ENCODE measurements at places on chromosomes 1 and 21.

GRCh38 chr21:35861661-35862060 is 198.7 kb downstream of the SETD4 start:
- DNase-seq = no peak

DNA sequence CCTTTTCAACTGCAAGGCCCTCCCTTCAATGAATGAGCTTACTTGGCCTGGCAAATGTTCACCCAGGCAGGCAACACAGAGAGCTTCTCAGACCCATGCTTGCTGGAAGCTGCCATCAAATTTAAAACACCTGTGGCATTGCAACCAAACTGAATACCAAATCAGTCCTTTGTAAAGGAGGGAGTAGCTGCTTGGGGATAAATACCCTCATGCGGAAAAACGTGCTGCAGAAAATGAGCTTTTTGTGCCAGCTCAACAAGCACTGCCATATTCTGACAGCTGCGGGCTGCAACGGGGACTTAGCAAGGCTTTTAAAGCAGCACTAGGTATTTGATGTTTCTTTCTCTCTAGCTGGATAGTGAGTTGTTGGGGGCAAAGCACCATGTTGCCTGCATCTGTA is 119.7 kb downstream of the PLPPR4 start:
- no peak for DNase-seq

GRCh38 chr21:36079010-36079649 is 9.3 kb downstream of the CBR1 start:
- peak; percentile 45 for DNase-seq

GRCh38 chr1:206074839-206075238 is 21.9 kb downstream of the RHEX start:
- peak; percentile 93 for DNase-seq

GRCh38 chr1:117591252-117591651 is 14.6 kb upstream of the TENT5C start:
- no peak for DNase-seq

DNA sequence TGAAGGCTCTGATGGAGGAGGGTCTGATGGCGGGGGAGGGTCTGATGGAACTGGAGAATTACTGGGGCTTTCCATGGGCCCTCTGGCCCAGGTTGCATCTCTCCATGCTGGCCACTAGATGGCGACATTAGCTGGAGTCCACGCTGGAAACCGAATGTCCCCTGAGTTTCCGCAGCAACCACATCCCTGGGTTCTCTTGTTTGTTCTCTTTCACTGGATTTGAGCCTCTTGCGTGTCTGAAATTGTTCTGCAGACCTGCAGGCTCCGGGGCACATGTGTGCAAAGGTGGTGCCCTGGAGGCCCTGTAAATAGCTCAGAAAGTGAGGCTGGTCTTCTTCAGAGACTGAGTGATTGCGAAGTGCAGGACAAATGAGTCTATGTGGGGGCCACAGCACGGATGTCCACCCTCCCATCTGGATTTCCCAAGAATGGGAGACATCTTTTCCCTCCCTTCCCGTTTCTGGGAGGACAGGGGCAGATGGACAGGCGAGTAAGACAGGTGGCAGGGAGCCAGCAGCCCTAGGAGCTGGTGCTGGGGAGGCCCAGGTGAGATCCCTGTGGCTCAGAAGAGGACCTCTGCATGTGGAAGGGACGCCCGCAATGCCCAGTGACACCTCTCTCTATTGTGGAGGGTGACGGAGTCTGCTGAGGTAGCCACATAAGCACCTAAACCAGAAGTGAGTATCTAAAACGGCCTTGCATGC is 73.2 kb upstream of the ABCG1 start:
- peak; percentile 73 for DNase-seq

DNA sequence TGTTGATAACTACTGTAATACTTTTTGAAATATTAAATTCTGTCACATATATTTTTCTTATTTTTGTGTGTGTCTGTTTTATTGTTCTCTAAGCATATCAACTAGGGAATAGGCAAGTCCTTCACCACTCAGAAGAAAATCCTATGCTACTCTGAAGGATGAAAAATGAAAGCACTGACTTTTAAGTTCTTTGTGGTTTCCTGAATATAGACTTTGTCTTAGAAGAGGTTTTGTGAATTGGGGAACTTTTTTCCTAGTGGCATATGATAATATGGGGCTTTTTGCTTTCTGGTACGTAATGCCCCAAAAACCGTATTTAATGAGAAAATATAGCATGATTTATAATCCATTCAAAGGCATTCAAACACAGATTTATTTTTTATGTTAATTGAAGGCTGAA is 136.0 kb downstream of the SNX7 start:
- DNase-seq = no peak

DNA sequence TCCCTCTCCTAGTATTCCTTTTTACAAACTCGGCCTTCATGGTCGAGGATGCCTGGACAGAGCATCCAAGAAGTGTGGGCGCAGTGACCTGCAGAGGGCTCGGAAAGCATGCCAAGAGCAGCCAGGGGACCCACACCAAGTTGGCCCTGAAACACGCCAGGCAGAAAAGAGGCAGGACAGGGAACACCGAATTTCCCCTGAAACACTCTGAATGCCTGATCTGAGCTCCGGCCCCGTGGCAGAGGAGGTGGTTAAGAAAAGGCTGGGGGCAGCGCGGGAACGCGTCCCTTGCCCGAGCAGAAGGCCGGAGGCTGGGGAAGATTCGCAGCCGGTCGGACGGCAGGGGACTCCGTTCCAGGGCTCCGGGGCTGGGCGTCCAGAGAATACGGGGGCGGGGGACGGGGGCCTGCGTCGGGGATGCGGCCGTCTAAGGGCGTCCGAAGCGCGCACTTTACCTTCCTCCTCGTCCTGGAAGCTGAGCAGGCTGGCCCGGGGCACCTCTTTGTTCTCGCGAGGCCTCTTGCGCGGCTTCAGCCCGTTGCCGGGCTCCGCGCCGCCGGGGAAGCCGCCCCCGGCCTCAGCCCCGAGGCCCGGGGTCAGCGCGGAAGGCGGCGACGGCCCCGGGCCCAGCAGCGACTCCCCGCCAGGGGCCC is 558 bp downstream of the PAXBP1 start:
- DNase-seq = peak; percentile 64

- peak; percentile 49 for DNase-seq
These were observed 1.6 kb downstream of the ALX3 start for GRCh38 chr1:110068646-110069403.

DNA sequence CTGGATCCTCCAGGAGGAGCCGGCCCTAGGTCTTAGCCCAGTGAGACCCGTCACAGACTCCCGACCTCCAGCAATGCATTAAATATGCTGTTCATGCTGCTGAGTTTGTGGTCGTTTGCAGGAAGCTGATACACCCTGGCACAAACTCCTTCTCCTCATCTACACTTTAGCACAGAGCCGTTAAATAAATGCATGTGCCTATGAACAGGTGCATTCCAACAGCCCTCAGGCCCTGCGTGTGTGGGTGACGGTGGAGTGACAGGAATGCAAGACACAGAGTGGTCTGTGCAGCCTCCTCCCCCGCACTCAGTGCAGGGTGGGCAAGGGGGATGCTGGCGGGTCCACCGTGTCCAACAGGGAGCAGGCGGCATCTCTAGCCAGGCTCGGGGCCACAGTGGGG is 106.6 kb upstream of the TMPRSS2 start:
- DNase-seq = no peak

- no peak for DNase-seq
These were observed 33.9 kb upstream of the INSL5 start for GRCh38 chr1:66834926-66835325.

- no peak for DNase-seq
These were observed 51.7 kb downstream of the COL24A1 start for GRCh38 chr1:86104606-86105532.

DNA sequence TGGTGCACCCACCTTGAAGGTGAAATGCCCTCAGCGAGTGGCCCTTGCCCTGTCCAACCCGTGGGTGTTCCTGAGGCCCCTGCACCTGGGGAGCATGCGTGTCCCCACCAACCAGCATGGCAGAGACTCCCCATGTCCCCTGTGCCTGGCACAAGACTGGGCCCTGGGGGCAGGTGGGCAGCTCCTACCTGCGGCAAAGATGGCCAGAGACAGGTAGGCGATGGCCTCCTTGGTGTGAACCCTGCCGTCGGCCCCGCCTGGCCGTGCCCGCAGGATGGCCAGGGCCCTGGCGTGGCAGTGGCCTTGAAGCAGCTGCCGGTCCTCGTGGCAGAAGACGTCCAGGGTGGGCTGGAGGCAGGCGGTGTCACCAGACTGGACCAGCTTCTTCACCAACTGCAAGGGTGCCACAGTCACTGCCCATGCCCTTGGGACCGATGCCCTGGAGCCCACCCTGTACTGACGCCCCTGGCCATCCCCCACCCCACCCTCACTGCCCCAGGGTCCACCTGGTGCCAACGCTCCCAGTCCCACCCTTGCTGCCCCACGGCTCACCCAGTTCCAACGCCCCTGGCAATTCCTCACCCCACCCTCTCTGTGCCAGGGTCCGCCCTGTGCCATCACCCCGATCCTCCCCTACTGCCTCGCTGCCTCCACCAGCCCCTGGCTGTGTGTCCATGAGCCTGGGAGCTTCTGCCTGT is 15.7 kb downstream of the TTC34 start:
- DNase-seq = no peak

DNA sequence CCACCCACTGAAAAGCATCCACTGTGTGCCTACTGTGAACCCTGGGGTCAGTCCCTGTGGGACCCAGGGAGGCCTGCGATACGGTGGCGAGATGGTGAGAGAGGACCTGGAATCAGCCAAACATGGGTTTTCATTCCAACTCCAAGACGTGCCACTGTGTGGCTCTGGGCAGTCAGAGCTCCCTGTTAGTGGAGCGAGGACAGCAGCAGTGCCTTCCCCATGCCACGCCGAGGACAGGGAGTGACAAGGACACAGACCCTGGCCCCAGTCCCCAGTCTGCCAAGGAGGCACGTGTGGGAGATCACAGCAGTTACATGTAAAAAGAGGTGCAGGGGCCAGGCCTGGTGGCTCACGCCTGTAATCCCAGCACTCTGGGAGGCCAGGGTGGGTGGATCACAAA is 50.9 kb upstream of the TMEM51 start:
- DNase-seq = no peak

GRCh38 chr1:213389061-213389581 is 338.1 kb downstream of the RPS6KC1 start:
- DNase-seq = no peak

- DNase-seq = no peak
These were observed 258.1 kb upstream of the C1orf87 start for GRCh38 chr1:60331647-60332046.

GRCh38 chr1:65343286-65343685 is 33.9 kb downstream of the DNAJC6 start:
- DNase-seq = no peak

- DNase-seq = no peak
These were observed 22.3 kb upstream of the TTF2 start for GRCh38 chr1:117037802-117038201.

GRCh38 chr1:223513309-223513708 is 120.1 kb downstream of the CCDC185 start:
- no peak for DNase-seq

- no peak for DNase-seq
These were observed 35.1 kb upstream of the S100A7 start for GRCh38 chr1:153495536-153495935.

- no peak for DNase-seq
These were observed 3.1 kb downstream of the NUCKS1 start for GRCh38 chr1:205746757-205747412.

GRCh38 chr21:31624181-31624580 is 35.3 kb upstream of the SOD1 start:
- DNase-seq = no peak

All from hematopoietic multipotent progenitor cell treated with erythropoietin and hydrocortisone succinate and interleukin-3 and kit ligand, for 6 days (in vitro differentiated cells).